ENCODE measurements at places on chromosomes 1 and 21. TPM values are rescaled to one million over a fixed set of nuclear protein-coding genes. Genes with fewer than 3 reads are reported as not detected.
A peak's percentile ranks its signal among the peaks of the same experiment; 100 is the strongest.

The GBP6 gene
- 0.58 TPM for total RNA-seq

GRCh38 chr21:27154451-27155129 lies 187.7 kb upstream of the ADAMTS5 start:
- ATAC-seq, result no peak

The AMPD1 gene
- total RNA-seq, result not detected

DNA sequence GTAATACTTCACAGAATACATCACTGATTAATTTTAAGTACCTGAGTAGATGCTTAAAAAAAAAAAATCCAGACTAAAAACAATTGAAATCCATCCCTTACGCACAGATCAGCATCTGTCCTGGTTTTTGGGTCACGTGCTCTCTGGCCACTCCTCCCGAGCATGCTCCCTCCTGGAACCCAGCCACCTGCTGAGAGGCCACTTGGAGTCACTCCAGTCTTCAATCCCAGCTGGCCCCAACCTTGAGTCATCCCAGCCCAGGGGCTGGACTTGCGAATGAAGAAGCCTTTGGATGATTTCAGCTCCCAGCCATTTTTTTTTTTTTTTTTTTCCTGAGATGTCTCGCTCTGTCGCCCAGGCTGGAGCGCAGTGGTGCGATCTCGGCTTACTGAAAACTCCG lies 8.9 kb downstream of the MAP1LC3C start:
- no peak for ATAC-seq

The TMEM54 gene
- total RNA-seq, result 0.80 TPM

GRCh38 chr1:233240371-233240770 lies 55.2 kb downstream of the PCNX2 start:
- ATAC-seq, result no peak

The KRTAP19-1 gene
- not detected for total RNA-seq

GRCh38 chr1:172679000-172679772 lies 20.3 kb downstream of the FASLG start:
- no peak for ATAC-seq

The FAM78B gene
- total RNA-seq, result 0.54 TPM

The CFH gene
- total RNA-seq, result 13.9 TPM

The RGS4 gene
- total RNA-seq, result not detected

- ATAC-seq, result no peak
Observed at GRCh38 chr1:159307346-159308020, 5.3 kb downstream of the FCER1A start.

The GABRD gene
- total RNA-seq, result not detected

The TIAM1 gene
- total RNA-seq, result 63.4 TPM

The GRHL3 gene
- not detected for total RNA-seq

DNA sequence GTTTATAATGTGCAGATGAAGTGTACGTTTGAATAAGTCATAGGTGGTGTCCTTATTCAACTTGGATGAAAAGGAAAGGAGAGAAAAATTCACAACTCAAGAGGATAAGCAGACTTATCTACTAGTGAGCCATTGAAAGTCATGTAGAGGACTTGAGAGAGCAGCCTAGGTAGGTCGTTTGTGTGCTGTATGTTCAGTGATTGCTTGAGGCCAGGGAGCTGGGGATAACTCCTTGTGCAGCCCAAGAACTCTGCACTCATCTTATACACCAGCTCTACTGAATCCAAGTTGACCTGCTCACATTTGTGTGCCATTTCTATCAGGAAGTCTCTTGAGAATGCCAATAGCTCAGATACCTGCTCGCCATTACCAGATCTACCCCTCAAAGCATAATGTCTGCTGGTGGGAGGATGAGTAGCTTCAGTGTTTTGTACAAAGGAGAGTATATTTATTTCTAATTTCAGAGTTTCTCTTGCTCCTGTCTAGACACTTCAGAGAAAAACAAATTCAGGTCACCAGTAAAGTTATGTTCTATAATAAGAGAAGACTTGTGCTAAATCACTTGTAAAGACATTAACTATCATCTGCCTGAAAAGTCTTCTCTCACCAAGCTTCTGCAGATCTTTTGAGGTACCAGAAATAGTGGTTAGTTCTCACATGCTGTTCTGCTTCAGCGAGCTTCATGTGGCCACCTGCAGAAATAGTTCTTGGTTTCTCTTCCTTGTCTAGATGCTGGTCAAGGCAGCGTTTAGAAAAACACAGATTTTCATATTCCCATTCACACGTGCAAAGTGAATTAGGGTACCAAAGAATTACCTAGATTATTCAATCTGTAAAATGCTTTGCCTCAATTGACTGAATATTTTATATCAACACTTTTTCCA lies 10.8 kb downstream of the S1PR1 start:
- no peak for ATAC-seq

DNA sequence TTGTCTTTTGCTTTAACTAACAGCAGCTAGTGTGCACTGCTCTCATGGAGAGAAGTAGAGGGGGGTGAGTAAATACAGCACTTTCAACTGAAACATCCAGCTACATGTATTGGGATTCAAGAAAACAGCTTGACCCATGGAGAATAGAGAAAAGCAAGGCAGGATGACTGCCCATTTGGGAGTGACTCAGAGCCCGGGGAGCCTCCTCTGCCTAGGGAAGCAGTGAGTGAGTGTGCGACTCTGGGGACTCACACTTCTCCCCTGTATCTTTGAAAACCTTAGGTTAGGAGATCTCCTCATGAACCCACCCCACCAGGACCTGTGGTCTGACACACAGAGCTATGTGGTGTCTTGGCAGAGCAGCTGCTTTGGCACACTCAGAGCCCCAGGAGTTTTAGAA lies 82.0 kb upstream of the PTGFR start:
- no peak for ATAC-seq

DNA sequence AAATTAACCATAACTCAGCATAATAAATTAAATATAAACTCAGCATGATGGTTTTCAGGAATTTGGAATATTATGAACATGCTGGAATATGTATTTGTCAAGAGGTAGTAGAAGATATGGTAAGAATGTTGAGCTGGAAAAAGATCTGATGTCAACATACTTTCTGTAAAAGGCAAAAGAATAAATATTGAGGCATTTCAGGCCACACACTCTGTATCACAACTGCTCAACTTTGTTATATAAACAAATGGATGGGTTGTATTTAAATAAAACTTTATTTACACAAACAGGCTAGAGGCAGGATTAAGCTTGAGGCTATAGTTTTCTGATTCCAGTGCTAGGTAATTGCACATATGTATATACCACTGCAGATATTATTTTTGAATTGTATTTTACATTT lies 1409.4 kb downstream of the MRPL39 start:
- no peak for ATAC-seq

The HHAT gene
- total RNA-seq, result 1.3 TPM

DNA sequence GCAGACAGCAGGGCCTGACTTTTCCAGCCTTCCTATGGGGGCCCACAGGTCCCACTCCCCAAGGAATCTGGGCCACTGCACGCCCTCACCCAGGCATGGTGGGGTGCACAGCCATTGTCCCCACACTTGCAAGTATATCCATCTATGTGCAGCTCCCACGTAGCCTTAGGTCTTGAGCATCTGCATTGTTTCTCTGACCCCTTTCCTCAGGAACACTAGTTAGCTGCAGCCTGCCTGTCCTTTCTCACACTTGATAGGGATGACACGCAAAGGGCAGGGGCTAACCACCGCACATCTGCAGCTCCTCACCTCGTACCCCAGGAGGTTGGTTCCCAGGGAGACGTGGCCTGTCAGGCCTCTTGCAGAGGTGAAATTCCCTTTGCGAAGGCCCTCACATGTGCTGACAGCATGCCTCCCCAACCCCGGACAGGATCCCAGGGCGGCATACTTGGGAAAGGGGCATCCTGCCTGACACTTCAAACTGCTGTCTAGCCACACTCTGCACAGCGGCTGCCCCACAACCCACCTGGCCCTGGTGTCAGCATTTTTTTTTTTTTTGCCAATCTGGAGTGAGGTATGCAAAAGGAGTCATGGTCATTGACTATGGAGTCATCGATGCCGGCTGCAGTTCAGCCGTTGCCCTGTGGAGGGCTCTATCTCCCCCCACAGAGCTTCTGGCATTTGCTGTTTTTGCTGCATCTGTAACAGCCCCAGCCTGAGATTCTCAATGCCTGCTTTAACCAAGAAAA lies 5.0 kb downstream of the JMJD4 start:
- ATAC-seq, result peak; percentile 8

GRCh38 chr1:20199403-20199802 lies 13.1 kb upstream of the PLA2G2C start:
- no peak for ATAC-seq

DNA sequence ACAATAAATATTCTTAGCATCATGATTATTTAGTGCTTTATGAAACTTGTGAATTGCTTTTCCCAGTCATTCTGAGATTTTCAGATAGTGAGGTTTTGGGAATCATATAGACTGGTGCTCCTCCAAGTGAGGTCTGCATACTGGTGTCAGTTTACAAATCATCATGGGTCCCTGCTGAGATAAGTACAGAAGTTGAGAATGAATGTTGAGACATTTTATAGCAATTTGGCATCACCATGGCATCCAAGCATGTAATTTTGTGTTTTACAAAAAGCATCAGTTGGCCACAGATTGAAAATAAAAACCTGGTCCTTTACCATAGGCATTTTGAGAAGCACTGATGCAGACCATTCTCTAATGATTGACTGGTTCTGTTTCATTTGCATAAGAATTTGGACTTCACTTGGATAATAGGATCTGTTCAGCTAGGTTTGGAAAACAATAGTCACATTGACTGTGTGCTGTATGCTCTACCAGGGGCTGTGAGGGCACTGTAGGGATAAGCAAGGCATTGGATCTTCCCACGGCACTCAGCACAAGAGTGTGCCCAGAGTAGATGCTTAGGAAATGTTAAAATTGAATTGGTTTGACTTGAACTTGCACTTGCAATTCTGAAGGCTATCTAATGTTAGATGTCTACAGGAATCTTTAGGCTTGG lies 79.0 kb upstream of the JUN start:
- ATAC-seq, result no peak

DNA sequence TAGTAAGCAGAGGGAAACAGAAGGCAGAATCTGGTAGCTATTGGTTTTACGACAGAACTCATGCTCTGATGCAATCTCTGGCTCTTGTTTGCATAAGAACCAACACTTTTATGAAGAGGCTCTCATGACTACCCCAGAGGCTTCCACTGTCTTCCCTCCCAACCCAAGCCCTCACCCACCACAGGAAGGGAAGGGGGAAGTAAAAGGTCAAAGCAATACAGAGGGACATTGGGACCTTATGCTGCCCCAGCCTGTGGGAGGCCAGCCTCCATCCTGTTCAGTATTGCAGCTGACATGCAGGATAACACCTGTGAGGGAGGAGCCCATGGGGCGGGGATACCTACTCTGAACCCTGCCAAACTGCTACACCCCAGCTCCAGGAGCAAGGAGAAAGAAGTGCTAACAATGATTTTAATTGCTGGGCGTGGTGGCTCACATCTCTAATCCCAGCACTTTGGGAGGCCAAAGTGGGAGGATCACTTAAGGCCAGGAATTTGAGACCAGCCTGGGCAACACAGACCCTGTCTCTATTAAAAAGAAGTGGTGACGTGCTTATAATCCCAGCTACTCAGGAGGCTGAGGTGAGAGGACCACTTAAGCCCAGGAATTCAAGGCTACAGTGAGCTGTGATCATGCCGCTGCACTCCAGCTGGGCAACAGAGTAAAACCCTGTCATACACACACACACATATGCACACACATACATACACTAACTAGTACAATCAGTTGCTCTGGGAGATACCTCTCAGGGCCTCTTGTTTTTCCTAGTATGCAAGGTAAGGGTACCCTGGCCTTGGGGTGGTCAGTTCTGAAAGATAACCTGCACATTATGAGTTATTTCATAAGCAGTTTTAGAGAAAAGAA lies 9.5 kb downstream of the MR1 start:
- ATAC-seq, result no peak

- ATAC-seq, result no peak
Observed at GRCh38 chr1:28195780-28196179, 19.3 kb upstream of the PTAFR start.

The CCDC181 gene
- total RNA-seq, result not detected

DNA sequence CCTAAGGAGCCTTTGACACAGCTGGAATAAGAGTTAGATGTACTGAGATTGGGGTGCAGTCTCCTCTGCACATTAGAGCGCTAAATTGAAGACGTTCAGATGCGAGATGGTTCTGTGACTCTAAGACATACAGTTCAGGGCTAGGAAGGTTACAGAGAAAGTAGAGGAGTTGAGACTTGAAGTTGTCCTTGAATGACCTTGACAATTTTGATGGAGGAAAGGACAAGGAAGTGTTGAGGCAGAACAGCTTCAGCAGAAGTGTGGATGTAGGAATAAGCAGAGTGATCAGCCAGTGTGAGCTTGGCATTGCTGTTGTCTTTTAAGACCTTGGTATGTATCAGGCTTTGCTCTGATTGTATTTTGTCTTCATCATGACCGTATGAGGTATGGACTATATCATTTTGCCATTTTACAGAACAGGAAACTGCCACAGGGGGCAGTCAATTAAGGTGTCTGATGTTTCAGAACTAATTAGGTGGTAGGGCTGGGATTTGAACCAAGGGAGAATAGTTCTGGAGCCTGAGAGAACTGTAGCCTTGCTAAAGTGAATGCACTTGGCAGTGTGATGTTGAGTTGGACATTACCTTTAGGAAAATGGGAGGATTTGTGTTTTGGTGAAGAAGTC lies 9.2 kb downstream of the TTF2 start:
- ATAC-seq, result no peak

The ANXA9 gene
- 0.30 TPM for total RNA-seq

The KLHL12 gene
- 31.6 TPM for total RNA-seq

DNA sequence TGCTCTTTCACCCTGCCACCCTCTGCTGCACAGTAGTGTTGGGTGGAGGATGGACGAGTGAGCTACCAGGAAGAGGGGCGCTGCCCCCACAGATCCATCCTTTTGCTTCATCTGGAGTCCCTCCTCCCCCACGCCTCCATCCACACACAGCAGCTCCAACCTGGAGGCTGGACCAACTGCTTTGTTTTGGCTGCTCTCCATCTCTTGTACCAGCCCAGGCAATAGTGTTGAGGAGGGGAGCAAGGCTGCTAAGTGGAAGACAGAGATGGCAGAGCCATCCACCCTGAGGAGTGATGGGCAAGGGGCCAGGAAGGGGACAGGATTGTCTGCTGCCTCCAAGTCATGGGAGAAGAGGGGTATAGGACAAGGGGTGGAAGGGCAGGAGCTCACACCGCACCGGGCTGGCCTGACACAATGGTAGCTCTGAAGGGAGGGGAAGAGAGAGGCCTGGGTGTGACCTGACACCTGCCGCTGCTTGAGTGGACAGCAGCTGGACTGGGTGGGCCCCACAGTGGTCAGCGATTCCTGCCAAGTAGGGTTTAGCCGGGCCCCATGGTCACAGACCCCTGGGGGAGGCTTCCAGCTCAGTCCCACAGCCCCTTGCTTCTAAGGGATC lies 8.5 kb downstream of the CHRNB2 start:
- no peak for ATAC-seq

GRCh38 chr21:42750737-42751530 lies 97.5 kb downstream of the PDE9A start:
- no peak for ATAC-seq

DNA sequence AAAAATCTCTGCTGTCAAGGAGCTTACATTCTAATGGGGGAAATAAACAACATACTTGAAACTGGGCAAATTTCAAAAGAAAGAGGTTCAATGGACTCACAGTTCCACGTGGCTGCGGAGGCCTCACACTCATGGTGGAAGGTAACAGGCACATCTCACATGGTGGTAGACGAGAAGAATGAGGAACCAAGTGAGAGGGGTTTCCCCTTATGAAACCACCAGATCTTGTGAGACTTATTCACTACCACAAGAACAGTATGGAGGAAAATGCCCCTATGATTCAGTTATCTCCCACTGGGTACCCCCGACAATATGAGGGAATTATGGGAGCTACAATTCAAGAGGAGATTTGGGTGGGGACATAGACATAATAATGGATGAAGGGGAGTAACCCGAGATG lies 226.4 kb downstream of the ZP4 start:
- no peak for ATAC-seq
